CD8-positive, alpha-beta memory T cell (primary cell): ENCODE measurements at places on chromosomes 2 and 18. TPM values are rescaled to one million over a fixed set of nuclear protein-coding genes. Genes with fewer than 3 reads are reported as not detected.

GRCh38 chr2:100178085-100178788 lies 35.8 kb upstream of the AFF3 start:
- H3K4me1 ChIP-seq = no peaks in the 10 kb centered on the region
- no peaks in the 10 kb centered on the region for H3K36me3 ChIP-seq
- no peak for DNase-seq
- H3K27me3 ChIP-seq = no peaks in the 10 kb centered on the region
- no peak overlapping the region for H3K4me3 ChIP-seq

GRCh38 chr2:27988306-27988705 lies 97.8 kb downstream of the BABAM2 start:
- H3K27me3 ChIP-seq = no peaks in the 10 kb centered on the region
- no peak overlapping the region for H3K4me3 ChIP-seq
- DNase-seq = no peak
- peaks cover 18% of the 10 kb centered on the region for H3K4me1 ChIP-seq

MYO5B gene
- total RNA-seq = 0.07 TPM

GRCh38 chr2:95061119-95061512 lies 35.6 kb downstream of the MAL start:
- no peaks in the 10 kb centered on the region for H3K27me3 ChIP-seq
- DNase-seq = no peak
- H3K4me3 ChIP-seq = no peak overlapping the region
- H3K27ac ChIP-seq = no peak overlapping the region
- peaks cover 38% of the 10 kb centered on the region for H3K4me1 ChIP-seq

GRCh38 chr2:17326717-17327116 lies 191.5 kb downstream of the RAD51AP2 start:
- H3K27ac ChIP-seq = no peak overlapping the region
- no peaks in the 10 kb centered on the region for H3K27me3 ChIP-seq
- no peaks in the 10 kb centered on the region for H3K36me3 ChIP-seq
- no peak overlapping the region for H3K4me3 ChIP-seq
- H3K4me1 ChIP-seq = no peaks in the 10 kb centered on the region

CHRND gene
- not detected for total RNA-seq

GALNT14 gene
- 0.74 TPM for total RNA-seq

- no peak overlapping the region for H3K4me3 ChIP-seq
- no peak for DNase-seq
- H3K4me1 ChIP-seq = no peaks in the 10 kb centered on the region
- no peak overlapping the region for H3K27ac ChIP-seq
Observed at GRCh38 chr18:64982414-64983055, 768.3 kb upstream of the CDH7 start.

DNA sequence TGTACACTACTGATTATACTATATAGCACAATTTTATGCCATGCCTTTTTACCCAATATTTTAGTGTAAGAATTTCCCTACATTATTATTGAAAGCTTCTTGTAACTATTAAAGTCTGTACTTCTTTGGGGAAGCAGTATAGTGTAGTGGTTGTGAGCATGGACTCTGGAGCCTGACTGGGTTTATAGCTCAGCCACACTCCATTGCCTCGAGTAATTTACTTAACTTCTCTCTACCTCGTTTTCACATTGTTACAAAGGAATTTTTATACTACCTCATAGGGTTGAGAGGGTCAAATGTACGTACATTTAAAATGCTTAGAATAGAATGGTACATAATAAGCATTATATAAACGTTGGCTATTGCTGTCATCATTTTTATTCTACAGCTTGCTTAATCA lies 139.2 kb downstream of the UBR3 start:
- no peaks in the 10 kb centered on the region for H3K4me1 ChIP-seq
- DNase-seq = no peak
- H3K27ac ChIP-seq = no peak overlapping the region

GRCh38 chr18:2971741-2972552 lies 41.0 kb downstream of the LPIN2 start:
- H3K27me3 ChIP-seq = no peaks in the 10 kb centered on the region
- DNase-seq = peak; percentile 87
- peaks cover 95% of the 10 kb centered on the region for H3K4me1 ChIP-seq
- H3K36me3 ChIP-seq = no peaks in the 10 kb centered on the region

DNA sequence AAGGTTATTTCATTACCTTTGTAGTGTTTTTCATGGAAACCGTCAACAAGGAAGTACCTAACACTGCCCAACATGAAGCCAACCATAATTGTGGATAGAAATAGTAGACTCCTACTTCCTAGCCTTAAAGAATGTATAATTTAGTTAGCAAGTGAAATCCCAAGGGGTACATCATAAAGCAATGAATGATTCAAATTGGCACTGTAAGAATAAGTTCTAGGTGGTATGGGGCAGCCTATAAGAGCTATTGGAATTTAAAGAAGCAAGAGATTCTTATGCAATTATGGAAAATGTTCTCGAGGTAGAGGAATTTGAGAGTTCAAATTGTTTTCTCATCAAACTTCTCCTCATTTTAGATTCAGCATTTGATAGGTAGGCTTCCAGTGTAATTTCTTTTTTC lies 157.9 kb downstream of the FMNL2 start:
- H3K4me1 ChIP-seq = no peaks in the 10 kb centered on the region
- H3K36me3 ChIP-seq = no peaks in the 10 kb centered on the region
- H3K27me3 ChIP-seq = no peaks in the 10 kb centered on the region
- no peak overlapping the region for H3K27ac ChIP-seq
- no peak for DNase-seq

NT5C1B gene
- total RNA-seq = not detected

DNA sequence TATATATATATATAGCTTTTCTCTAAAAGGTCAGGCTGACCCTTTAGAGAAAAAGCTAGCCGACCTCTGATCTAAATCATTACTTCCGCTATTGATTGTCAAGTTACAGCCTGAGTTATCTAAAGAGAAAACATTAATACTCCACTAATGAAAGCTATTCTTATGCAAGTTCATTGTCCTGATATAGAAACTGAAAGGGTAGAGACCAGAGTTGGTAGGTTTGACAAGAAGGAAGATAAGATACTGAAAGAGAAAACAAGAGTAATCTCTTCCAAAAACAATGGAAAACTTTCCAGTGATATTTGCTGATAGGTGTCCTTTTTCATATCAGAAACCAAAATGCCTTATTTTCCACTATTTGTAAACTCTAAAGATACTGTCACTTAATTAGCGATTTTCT lies 62.8 kb upstream of the SLC39A10 start:
- H3K4me3 ChIP-seq = no peak overlapping the region
- H3K27me3 ChIP-seq = no peaks in the 10 kb centered on the region

GRCh38 chr2:4745056-4745991 lies 946.9 kb upstream of the SOX11 start:
- no peak for DNase-seq
- H3K4me1 ChIP-seq = no peaks in the 10 kb centered on the region
- H3K4me3 ChIP-seq = no peak overlapping the region
- no peaks in the 10 kb centered on the region for H3K27me3 ChIP-seq
- H3K27ac ChIP-seq = no peak overlapping the region
